ENCODE measurements at places on chromosomes 1 and 21. TPM values are rescaled to one million over a fixed set of nuclear protein-coding genes. Genes with fewer than 3 reads are reported as not detected.

DNA sequence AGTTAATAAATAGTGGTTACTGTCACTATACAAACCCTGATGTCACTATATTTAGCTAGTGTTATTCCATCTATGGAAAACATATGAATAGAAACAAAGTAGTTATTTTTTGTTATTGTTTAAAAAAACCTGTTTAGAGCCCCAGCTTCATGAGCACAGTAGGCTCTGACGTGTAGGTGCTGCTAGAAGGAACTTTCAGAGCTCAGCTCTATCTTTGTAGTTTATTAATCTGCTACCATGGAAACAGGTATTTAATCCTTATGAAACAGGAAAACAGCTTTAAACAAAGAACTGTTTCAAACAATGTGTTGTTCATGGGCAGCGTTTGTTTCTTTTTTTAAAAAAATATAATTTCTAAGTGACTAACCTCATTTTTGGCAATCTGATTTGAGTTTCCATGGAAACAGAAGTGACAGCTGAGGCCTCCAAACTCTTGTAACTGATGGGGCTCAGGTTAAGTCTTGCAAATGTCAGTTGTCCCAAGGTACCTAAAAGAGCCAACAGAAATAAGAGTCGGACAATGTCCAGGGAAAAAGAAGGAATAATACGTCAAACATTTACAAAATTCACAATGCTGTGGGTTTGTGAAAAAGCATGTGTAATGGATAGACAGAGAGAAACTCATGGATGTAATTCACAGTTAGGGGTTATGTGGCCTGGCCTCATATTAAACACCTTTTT lies 162.0 kb upstream of the C21orf91 start:
- no peak for DNase-seq
- H3K4me1 ChIP-seq = no peaks in the 10 kb centered on the region
- H3K27ac ChIP-seq = no peak overlapping the region

GRCh38 chr1:11539850-11540772 lies 61.2 kb downstream of the DISP3 start:
- H3K36me3 ChIP-seq = no peaks in the 10 kb centered on the region
- DNase-seq = no peak
- no peak overlapping the region for H3K27ac ChIP-seq
- H3K27me3 ChIP-seq = no peaks in the 10 kb centered on the region

- no peak overlapping the region for H3K4me3 ChIP-seq
- peaks cover 4% of the 10 kb centered on the region for H3K4me1 ChIP-seq
- H3K27ac ChIP-seq = no peak overlapping the region
- H3K36me3 ChIP-seq = no peaks in the 10 kb centered on the region
Observed at GRCh38 chr1:21050031-21050430, 126.7 kb downstream of the EIF4G3 start.

DNA sequence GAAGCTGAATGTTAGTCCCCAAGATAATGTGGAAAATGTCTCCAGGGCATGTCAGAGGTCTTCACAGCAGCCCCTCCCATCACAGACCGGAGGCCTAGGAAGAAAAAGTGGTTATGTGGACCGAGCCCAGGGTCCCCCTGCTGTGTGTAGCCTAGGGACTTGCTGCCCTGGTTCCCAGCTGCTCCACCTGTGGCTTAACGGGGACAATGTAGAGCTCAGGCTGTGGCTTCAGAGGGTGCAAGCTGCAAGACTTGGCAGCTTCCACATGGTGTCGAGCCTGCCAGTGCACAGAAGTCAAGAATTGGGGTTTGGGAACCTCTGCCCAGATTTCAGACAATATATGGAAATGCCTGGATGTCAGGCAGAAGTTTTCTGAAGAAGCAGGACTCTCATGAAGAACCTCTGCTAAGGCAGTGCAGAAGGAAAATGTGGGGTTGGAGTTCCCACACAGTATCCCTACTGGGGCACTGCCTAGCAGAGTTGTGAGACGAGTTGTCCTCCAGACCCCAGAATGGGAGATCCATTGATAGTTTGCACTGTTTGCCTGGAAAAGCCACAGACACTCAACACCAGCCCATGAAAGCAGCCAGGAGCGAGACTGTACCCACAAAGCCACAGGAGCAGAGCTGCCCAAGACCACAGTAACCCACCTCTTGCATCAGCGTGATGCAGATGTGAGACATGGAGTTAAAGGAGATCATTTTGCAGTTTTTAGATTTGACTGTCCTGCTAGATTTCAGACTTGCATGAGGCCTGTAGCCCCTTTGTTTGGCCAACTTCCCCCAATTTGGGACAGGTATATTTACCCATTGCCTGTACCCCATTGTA lies 204.9 kb downstream of the MRPL39 start:
- no peak overlapping the region for H3K4me3 ChIP-seq
- no peaks in the 10 kb centered on the region for H3K27me3 ChIP-seq
- H3K36me3 ChIP-seq = no peaks in the 10 kb centered on the region
- DNase-seq = no peak
- no peaks in the 10 kb centered on the region for H3K4me1 ChIP-seq
- no peak overlapping the region for H3K27ac ChIP-seq

GRCh38 chr1:47002211-47002610 lies 21.3 kb upstream of the CYP4X1 start:
- no peaks in the 10 kb centered on the region for H3K4me1 ChIP-seq
- no peak overlapping the region for H3K4me3 ChIP-seq
- DNase-seq = no peak
- no peak overlapping the region for H3K27ac ChIP-seq
- H3K36me3 ChIP-seq = no peaks in the 10 kb centered on the region

DNA sequence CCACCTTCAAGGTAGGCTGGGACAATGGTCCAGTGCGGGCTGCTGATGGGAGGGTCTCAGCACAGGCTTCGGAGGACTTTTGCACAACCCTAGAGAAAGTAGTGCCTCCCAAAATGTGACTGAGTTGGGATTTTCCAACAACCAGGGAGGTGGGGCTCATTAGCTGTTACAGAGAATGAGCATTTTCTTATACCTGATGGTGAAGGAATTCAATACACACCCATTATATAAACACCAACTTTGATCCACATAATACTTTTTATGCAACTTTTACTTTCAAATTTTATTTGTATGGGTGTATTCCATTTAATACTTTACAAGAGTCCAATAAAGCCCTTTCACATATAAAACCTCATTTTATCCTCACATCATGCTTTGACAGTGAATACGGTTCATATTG lies 31.3 kb upstream of the RNF186 start:
- no peak overlapping the region for H3K4me3 ChIP-seq
- H3K27ac ChIP-seq = no peak overlapping the region
- H3K4me1 ChIP-seq = no peaks in the 10 kb centered on the region
- peaks cover 5% of the 10 kb centered on the region for H3K27me3 ChIP-seq

GRCh38 chr1:85847356-85847755 lies 139.1 kb upstream of the ZNHIT6 start:
- no peaks in the 10 kb centered on the region for H3K27me3 ChIP-seq
- no peak for DNase-seq
- no peaks in the 10 kb centered on the region for H3K4me1 ChIP-seq

- H3K4me3 ChIP-seq = no peak overlapping the region
- H3K36me3 ChIP-seq = no peaks in the 10 kb centered on the region
- no peaks in the 10 kb centered on the region for H3K27me3 ChIP-seq
- no peak for DNase-seq
- no peaks in the 10 kb centered on the region for H3K4me1 ChIP-seq
- no peak overlapping the region for H3K27ac ChIP-seq
Observed at GRCh38 chr1:177424744-177425143, 254.0 kb downstream of the BRINP2 start.

DNA sequence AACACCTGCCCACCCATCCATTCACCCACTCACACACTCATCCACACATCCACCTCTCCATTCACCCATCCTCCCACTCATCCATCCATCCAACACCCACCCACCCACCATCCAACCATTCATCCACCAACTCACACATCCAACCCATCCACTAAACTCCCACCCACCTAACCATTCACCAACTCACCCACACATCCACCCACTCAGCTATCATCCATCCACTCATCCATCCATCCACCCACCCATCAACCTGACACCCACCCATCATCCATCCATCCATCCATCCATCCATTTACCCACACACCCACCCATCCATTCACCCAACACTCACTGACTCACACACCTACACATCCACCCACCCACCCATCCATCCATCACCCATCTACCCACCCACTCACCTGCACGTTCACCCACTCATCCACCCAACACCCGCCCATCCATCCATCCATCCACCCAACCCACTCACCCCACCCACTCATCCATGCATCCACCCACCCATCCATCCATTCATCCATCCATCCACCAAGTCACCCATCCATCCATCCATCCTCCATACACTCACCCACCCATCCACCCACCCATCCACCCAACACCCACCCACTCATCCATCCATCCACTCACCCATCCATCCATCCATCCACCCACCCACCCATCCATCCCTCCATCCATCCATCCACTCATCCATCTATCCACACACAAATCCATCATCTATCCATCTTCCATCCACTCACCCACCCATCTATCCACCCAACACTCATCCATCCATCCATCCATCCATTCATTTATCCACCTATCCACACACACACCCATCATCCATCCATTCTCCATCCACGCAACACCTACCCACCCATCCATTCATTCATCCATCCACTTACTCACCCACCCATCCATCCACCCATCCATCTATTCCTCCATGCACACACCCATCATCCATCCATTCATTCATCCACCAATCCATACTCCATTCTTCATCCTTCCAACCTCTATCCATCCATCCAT lies 17.4 kb upstream of the PRDM16 start:
- H3K27me3 ChIP-seq = no peaks in the 10 kb centered on the region
- H3K36me3 ChIP-seq = no peaks in the 10 kb centered on the region
- H3K4me1 ChIP-seq = no peaks in the 10 kb centered on the region
- H3K27ac ChIP-seq = no peak overlapping the region
- DNase-seq = no peak
- no peak overlapping the region for H3K4me3 ChIP-seq

DNA sequence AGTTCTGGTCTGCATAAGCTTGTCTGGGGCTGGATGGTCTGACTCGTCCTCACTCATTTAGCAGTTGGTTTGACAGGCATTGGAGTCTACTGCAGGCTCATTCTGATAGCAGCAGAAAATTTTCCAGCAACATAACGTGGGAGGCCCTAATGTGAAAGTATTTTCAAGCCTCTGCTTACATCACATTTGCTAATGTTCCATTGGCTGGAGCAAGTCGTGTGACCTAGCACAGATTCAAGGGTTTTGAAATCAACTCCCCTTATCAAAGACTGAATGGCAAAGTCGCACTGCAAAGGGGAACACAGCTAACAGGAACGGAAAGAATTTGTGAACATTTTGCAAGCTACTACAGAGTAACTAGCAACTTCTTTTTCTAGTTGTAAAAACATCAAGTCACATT lies 2.3 kb upstream of the USH2A start:
- no peak overlapping the region for H3K4me3 ChIP-seq
- no peaks in the 10 kb centered on the region for H3K4me1 ChIP-seq
- no peak for DNase-seq
- H3K36me3 ChIP-seq = no peaks in the 10 kb centered on the region
- no peaks in the 10 kb centered on the region for H3K27me3 ChIP-seq

DNA sequence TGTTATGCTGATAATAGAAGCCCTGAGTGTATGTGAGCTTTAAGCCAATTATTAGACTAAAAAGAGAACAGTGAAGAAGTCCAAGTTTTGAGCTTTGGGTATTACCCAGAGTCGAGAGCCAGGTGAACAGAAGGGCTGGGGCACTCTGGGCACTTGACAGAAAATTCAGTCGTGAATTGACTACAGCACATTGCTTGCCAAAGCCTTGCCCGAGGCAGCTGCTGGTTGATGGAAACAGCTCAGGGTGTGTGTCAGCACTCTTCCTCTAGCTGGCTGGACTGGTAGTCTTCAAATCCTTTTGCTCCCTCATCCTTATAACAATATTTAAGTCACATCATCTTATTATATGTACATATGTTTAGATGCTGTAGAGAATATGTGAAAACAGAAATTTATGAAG lies 21.3 kb downstream of the PDE4B start:
- H3K27me3 ChIP-seq = no peaks in the 10 kb centered on the region
- H3K4me1 ChIP-seq = no peaks in the 10 kb centered on the region
- no peak overlapping the region for H3K27ac ChIP-seq
- DNase-seq = no peak
- H3K36me3 ChIP-seq = no peaks in the 10 kb centered on the region

- peak overlapping the region; percentile 6 for H3K4me3 ChIP-seq
- no peaks in the 10 kb centered on the region for H3K36me3 ChIP-seq
- H3K27ac ChIP-seq = peak overlapping the region; percentile 89
- H3K27me3 ChIP-seq = no peaks in the 10 kb centered on the region
- no peak for DNase-seq
- H3K4me1 ChIP-seq = peaks cover 53% of the 10 kb centered on the region
Observed at GRCh38 chr1:180542113-180542837, 16.5 kb upstream of the OVAAL start.

- H3K27ac ChIP-seq = no peak overlapping the region
- DNase-seq = no peak
- H3K36me3 ChIP-seq = peaks cover 14% of the 10 kb centered on the region
- H3K27me3 ChIP-seq = no peaks in the 10 kb centered on the region
Observed at GRCh38 chr1:11948822-11949458, 14.4 kb downstream of the PLOD1 start.

The TNFAIP8L2 gene
- 14.1 TPM for total RNA-seq

The FAM163A gene
- not detected for total RNA-seq

The RYR2 gene
- total RNA-seq = 75.9 TPM

The CIART gene
- 9.7 TPM for total RNA-seq

The LCE3E gene
- not detected for total RNA-seq
